ENCODE measurements at places on chromosomes 5 and 9.

- H3K36me3 ChIP-seq: no peaks in the 10 kb centered on the region
- H3K4me3 ChIP-seq: no peak overlapping the region
- no peak for DNase-seq
- no peak overlapping the region for H3K27ac ChIP-seq
Observed at GRCh38 chr5:175230299-175230698, 213.7 kb downstream of the DRD1 start.

DNA sequence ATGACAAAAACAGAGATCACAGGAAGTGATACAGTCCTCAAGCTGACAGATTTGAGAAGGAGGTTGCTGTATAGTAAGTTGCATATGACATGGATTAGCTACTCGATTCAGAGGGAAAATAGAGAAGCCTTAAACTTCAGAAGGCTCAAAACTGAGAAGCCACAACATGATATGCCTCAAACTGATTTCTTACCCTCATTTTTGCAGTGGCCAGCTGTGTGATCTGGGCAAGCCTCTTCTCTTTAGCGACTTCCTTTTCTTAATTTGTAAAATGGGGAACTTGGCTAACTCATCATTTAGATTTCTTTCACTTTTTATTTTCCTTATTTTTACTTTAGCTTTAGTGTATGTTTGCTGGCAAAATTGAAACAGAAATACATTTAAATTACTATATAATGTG is 421.1 kb downstream of the KIF4B start:
- H3K27ac ChIP-seq: no peak overlapping the region
- no peaks in the 10 kb centered on the region for H3K27me3 ChIP-seq
- H3K4me1 ChIP-seq: no peaks in the 10 kb centered on the region
- no peaks in the 10 kb centered on the region for H3K36me3 ChIP-seq

GRCh38 chr9:13361076-13361475 is 81.6 kb upstream of the MPDZ start:
- no peaks in the 10 kb centered on the region for H3K36me3 ChIP-seq
- no peaks in the 10 kb centered on the region for H3K27me3 ChIP-seq
- H3K4me3 ChIP-seq: no peak overlapping the region
- DNase-seq: no peak
- H3K4me1 ChIP-seq: no peaks in the 10 kb centered on the region
- H3K27ac ChIP-seq: no peak overlapping the region

GRCh38 chr5:176508603-176509002 is 28.6 kb downstream of the RNF44 start:
- H3K27me3 ChIP-seq: no peaks in the 10 kb centered on the region
- peaks cover 37% of the 10 kb centered on the region for H3K36me3 ChIP-seq
- H3K4me3 ChIP-seq: no peak overlapping the region
- H3K27ac ChIP-seq: no peak overlapping the region
- no peak for DNase-seq
- no peaks in the 10 kb centered on the region for H3K4me1 ChIP-seq

GRCh38 chr5:97026721-97027120 is 90.8 kb downstream of the LNPEP start:
- DNase-seq: no peak
- no peaks in the 10 kb centered on the region for H3K4me1 ChIP-seq
- no peaks in the 10 kb centered on the region for H3K27me3 ChIP-seq
- no peak overlapping the region for H3K4me3 ChIP-seq
- peaks cover 77% of the 10 kb centered on the region for H3K36me3 ChIP-seq

DNA sequence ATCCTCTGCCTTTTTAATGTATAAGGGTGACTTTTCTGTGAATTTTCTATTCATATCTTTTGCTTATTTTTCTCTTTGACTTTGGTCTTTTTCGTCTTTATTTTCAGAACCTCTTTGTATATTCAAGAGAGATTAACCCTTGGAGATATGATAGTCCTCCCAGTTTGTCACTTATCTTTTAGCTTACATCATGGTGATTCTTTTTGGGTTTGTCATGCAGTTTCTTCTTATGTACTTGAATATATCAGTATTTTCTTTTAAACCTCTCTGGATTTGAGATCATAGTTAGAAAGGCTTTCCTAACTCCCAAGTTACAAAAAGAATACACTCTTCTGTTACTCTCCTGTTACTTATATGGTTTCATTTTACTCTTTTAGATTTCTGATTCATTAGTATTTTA is 27.5 kb upstream of the GPR21 start:
- H3K4me1 ChIP-seq: no peaks in the 10 kb centered on the region
- H3K27ac ChIP-seq: no peak overlapping the region
- no peaks in the 10 kb centered on the region for H3K27me3 ChIP-seq
- peaks cover 12% of the 10 kb centered on the region for H3K36me3 ChIP-seq
- no peak for DNase-seq
- no peak overlapping the region for H3K4me3 ChIP-seq

GRCh38 chr9:13719981-13720676 is 440.6 kb upstream of the MPDZ start:
- H3K4me3 ChIP-seq: no peak overlapping the region
- H3K27me3 ChIP-seq: no peaks in the 10 kb centered on the region
- no peak overlapping the region for H3K27ac ChIP-seq
- H3K36me3 ChIP-seq: no peaks in the 10 kb centered on the region
- no peaks in the 10 kb centered on the region for H3K4me1 ChIP-seq
- no peak for DNase-seq

DNA sequence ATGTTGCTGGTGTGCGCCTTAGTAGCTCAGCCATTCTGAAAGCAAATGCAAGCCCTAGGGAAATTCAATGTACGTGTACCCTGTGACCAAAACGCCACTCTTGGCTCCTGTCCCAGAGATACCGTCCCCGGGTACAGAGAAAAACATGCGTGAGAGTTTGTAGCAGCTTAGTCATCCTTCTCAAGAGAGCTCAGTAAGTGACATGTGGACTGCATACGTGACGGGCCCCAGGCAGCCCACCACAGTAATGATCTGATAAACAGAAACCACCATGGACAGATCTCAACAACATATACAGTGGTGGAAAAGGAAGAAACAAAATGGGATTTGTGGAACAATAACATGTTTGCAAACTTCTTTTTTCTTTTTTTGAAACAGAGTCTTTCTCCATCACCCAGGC is 45.1 kb downstream of the S1PR3 start:
- H3K27ac ChIP-seq: no peak overlapping the region

GRCh38 chr9:107615321-107615720 is 125.8 kb upstream of the KLF4 start:
- no peak for DNase-seq
- H3K27ac ChIP-seq: no peak overlapping the region
- H3K27me3 ChIP-seq: no peaks in the 10 kb centered on the region
- no peak overlapping the region for H3K4me3 ChIP-seq

GRCh38 chr9:130530938-130531337 is 48.4 kb upstream of the FUBP3 start:
- DNase-seq: no peak
- H3K4me1 ChIP-seq: peaks cover 7% of the 10 kb centered on the region
- H3K27ac ChIP-seq: no peak overlapping the region
- H3K36me3 ChIP-seq: no peaks in the 10 kb centered on the region
- H3K4me3 ChIP-seq: no peak overlapping the region

DNA sequence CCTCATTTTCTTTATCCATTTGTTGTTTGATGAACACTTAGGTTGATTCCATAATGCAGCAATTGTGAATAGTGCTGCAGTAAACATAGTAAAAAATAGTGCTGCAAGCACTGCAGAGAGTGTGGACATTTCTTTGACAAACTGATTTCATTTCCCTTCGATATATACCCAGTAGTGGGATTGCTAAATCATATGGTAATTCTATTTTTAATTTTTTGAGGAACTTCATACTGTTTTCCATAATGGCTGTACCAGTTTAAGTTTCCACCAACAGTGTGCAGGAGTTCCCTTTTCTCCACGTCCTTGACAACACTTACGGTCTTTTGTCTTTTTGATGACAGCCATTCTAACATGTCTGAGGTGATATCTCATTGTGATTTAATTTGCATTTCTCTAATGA is 138.2 kb upstream of the PLPPR1 start:
- H3K4me3 ChIP-seq: no peak overlapping the region
- no peaks in the 10 kb centered on the region for H3K27me3 ChIP-seq
- H3K4me1 ChIP-seq: no peaks in the 10 kb centered on the region
- no peak overlapping the region for H3K27ac ChIP-seq
- no peak for DNase-seq

- no peaks in the 10 kb centered on the region for H3K4me1 ChIP-seq
- no peak overlapping the region for H3K4me3 ChIP-seq
- no peaks in the 10 kb centered on the region for H3K27me3 ChIP-seq
- DNase-seq: no peak
- no peaks in the 10 kb centered on the region for H3K36me3 ChIP-seq
Observed at GRCh38 chr5:41196197-41196596, 17.1 kb downstream of the C6 start.

GRCh38 chr9:21810388-21810787 is 8.0 kb downstream of the MTAP start:
- peaks cover 7% of the 10 kb centered on the region for H3K4me1 ChIP-seq
- no peak for DNase-seq
- no peak overlapping the region for H3K27ac ChIP-seq
- H3K36me3 ChIP-seq: peaks cover 9% of the 10 kb centered on the region
- no peaks in the 10 kb centered on the region for H3K27me3 ChIP-seq

DNA sequence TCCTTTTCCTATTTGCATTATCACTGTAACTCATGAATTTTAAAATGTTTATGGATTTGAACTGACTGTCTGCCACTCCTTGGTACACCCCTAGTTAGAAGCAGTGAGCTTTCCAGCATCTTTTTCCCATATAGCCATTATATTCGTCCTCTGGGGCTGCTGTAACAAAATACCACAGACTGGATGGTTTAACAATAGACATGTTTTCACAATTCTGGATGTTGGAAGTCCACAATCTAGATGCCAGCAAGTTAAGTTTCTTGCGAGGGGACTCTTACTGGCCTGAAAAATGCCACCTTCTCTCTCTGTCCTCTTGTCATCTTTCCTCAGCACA is 530.0 kb downstream of the SEMA5A start:
- no peak overlapping the region for H3K27ac ChIP-seq
- DNase-seq: no peak
- H3K27me3 ChIP-seq: no peaks in the 10 kb centered on the region
- no peaks in the 10 kb centered on the region for H3K36me3 ChIP-seq

DNA sequence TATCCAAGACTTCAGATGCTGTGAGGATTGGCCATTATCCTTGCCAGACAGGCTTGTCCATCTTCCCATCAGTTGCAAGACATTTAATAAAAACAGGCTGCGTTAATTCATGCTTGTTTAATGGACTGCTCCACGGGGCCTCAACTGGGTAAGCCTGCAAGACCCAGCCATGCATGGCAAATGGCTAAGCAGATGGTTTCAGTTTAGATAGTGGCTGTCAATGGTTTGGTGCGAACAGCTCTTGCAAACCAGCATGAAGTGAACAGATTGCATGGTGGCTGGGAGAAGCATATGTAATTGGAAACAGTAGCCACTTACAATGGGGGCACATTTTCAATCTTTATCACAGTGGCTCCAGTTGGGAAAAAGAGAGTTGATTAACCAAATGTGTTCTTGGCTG is 628.2 kb upstream of the KLF4 start:
- H3K27ac ChIP-seq: no peak overlapping the region
- DNase-seq: no peak
- H3K4me1 ChIP-seq: no peaks in the 10 kb centered on the region

- no peak for DNase-seq
- H3K36me3 ChIP-seq: peaks cover 21% of the 10 kb centered on the region
- peaks cover 10% of the 10 kb centered on the region for H3K4me1 ChIP-seq
- no peaks in the 10 kb centered on the region for H3K27me3 ChIP-seq
- H3K27ac ChIP-seq: no peak overlapping the region
- H3K4me3 ChIP-seq: no peak overlapping the region
Observed at GRCh38 chr9:93114169-93114983, 18.4 kb downstream of the CARD19 start.

- H3K27me3 ChIP-seq: no peaks in the 10 kb centered on the region
- no peaks in the 10 kb centered on the region for H3K4me1 ChIP-seq
- no peak for DNase-seq
Observed at GRCh38 chr5:143923634-143924266, 111.8 kb downstream of the HMHB1 start.

DNA sequence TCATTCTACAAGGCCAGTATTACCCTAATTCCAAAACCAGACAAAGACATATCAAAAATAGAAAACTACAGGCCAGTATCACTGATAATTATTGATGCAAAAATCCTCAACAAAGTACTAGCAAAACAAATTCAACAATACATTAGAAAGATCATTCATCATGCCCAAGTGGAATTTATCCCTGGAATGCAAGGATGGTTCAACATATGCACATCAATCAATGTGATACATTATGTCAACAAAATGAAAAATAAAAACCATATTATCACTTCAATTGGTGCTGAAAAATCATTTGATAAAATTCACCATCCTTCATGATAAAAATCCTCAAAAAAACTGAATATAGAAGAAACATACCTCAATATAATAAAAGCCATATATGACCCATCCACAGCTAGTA is 115.2 kb upstream of the SLC27A6 start:
- no peaks in the 10 kb centered on the region for H3K27me3 ChIP-seq
- DNase-seq: no peak
- H3K27ac ChIP-seq: no peak overlapping the region
- H3K4me3 ChIP-seq: no peak overlapping the region
- H3K36me3 ChIP-seq: no peaks in the 10 kb centered on the region

- DNase-seq: no peak
- H3K27me3 ChIP-seq: no peaks in the 10 kb centered on the region
- no peak overlapping the region for H3K27ac ChIP-seq
- H3K4me3 ChIP-seq: no peak overlapping the region
Observed at GRCh38 chr5:107966201-107966600, 295.5 kb upstream of the EFNA5 start.

- H3K27me3 ChIP-seq: no peaks in the 10 kb centered on the region
- no peak for DNase-seq
- no peak overlapping the region for H3K27ac ChIP-seq
- H3K4me3 ChIP-seq: no peak overlapping the region
Observed at GRCh38 chr5:3393920-3394597, 201.6 kb upstream of the IRX1 start.

All from thymus (tissue), 14 donors.